ENCODE measurements at places on chromosomes 7 and 10.

GRCh38 chr10:62597226-62597625, 207.3 kb upstream of the ADO start:
- no peak for DNase-seq

DNA sequence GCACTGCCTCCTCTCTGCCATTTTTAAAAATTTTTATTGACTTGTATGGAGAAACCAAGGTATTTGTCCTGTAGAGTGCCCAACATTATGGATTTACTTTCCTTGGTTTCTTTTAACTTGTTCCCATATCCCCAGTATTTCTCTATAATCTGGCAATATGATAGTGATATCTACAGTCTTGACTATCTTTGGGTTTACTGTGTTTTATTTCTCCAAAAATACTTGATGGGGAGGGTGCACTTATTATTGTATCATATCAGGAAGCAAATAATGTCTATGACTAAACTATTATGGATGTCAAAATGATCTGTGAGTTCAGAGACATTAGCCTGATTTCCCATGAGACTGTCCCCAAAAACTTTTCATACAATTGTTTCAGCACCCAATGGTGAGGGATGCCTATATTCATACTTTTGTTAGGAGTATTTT, 6.6 kb downstream of the TFPI2 start:
- no peak for DNase-seq

DNA sequence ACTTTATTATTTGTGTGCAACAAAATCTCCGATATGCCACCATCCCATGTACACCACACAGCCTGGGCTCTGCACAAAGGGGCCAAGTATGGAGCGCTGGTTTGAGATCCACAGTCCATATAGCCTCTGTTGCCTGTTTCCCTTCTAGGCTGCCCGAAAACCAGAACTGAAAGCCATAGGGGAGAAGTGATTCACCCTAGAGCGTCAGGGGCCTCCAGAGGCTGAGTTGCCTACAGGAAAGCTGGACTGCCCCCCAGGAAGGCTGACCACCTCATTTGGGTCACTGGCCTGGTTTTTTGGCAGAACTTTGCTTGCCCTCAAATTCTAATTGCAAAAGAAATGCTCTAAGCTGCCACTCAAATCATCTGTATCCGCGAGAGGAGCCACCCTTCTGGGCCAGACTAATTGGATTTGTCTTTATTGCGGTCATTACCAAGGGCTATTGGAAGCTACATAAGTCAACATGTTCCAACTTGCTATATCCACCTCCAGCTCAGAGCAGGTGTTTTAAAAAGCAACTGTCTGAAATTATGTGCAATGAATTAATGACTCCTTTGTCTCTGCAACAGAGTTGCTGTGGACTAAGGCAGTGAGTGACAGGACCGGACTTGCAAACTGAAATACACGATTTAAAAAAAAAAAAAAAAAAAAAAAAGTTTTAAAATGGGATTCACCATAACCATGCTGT, 28.3 kb upstream of the FRMD4A start:
- DNase-seq = peak; percentile 74

DNA sequence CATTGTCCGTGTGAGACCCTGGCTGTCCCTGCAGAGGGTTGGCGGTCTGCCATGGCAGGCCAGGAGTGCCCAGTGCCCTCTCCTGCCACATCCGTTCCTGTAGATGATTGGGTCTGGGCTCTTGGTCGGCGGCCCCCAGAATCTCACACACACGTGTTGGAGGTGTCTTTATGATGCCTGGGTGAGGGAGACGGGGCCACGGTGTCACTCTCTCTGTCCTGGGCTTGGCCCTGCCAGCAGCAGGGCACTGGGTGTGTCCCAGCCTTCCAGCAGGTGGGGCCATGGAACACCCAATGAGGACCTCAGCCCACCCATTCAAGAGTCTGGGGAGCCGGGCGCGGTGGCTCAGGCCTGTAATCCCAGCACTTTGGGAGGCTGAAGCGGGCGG, 30.2 kb downstream of the UNC5B start:
- DNase-seq = no peak

DNA sequence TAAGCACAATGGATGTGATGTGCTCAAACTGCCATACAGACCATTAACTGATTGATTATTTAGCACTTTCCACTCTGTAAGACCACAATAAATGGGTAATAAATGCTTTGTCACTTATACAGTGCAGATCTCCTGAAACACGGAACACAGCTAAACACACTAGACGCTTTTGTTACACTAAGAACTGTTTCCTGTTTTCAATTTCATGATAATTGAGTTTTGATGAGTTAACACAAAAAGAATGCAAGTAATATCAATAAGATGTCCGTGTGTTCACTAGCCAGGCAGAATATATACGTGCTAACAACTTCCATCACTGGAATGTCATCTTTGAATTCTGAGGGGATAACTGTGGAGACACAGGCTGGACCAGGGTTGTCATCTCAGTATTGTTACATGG, 178.8 kb downstream of the SKAP2 start:
- no peak for DNase-seq

- no peak for DNase-seq
Measured at GRCh38 chr10:112335111-112335867, 38.6 kb upstream of the ACSL5 start.

GRCh38 chr10:37831495-37832333, 25.7 kb downstream of the ZNF248 start:
- no peak for DNase-seq

GRCh38 chr10:70829543-70829942, 13.8 kb downstream of the SGPL1 start:
- DNase-seq = no peak

DNA sequence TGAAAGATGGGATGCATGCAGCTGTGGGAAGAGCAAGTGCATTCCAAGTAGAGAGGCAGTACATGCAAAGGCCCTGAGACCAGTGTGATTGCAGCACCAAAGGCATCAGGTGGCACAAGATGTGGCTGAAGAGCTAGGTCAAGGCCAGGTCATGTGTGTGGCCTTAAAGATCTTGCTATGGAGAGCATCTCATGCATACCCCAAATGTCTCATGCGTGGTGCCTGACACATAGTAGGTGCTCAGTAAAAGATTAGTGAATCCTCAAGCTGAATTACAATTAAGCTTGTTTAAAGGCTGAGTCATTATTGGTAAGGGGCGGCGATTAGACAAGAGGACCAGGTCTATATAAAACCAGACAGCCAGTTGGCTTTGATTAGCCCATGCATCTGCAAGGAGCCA, 336.6 kb downstream of the FGFR2 start:
- no peak for DNase-seq
